BJ (cell line): ENCODE measurements at places on chromosomes 16 and 17.

DNA sequence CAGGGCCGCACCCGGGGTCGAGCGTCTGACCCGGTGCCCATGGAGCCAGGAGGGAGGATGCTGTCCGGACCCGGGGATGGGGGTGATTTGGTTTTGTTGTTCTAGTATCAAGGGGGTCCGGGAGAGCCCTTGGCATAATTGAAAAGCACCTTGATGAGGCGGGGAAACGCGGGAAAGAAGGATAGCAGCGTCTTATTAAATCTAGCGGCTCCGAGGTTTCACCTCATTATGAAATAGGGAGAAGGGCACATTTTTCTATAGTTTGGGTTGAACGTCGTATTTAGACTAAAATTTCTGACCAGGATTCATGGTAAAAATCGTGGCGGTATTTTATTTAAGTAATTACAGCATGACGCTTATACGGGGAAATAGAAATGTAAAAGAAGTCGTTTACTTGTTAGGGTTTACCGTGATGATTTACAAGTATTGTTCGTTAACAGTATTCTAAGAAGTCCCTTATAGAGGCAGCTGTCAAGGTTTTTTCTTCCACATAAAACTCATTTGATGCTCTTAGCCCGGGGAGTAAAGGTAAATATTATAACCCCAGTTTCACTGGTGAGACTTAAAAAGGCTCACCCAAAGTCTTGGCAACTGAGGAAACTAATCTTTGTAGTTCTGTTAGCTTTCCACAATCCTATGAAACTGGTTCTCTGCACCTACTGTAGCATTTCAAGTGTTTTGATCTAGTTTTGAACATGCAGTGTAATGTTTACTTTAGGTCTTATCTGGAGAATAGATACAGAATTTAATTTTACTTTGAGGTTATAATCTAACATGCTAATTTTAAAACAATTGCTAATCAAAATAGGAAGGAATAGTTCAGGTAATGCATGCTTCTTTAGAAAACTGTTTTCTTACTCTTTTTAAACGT is 756 bp downstream of the LUC7L3 start:
- no peak for DNase-seq

GRCh38 chr17:77768248-77768852 is 190.2 kb upstream of the TNRC6C start:
- DNase-seq = no peak

DNA sequence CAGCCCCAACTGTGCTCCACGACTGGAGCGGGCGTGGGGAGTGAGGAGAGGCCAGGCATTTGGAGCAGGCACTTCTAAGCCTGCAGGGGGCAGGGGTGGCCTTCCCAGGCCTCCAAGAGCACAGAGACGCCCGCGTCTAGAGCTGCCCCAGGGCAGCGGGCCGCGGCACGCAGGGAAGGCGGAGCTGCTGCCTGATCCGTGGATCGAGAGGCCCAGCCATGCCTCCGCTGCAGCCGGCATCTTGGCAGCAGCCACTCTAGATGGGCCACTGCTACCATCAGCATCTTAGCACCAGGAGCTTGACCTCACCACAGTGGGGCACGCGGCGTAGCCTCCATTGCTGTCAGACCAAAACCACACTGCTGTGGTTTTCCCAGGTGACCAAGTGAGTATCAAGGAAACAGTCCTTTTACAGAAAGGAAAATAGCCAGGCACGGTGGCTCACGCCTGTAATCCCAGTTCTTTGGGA is 20.4 kb upstream of the WDR45B start:
- DNase-seq = no peak

- no peak for DNase-seq
These were observed 19.0 kb upstream of the MON1B start for GRCh38 chr16:77171745-77172635.

- DNase-seq = no peak
These were observed 36.6 kb upstream of the EMP2 start for GRCh38 chr16:10616756-10617640.

DNA sequence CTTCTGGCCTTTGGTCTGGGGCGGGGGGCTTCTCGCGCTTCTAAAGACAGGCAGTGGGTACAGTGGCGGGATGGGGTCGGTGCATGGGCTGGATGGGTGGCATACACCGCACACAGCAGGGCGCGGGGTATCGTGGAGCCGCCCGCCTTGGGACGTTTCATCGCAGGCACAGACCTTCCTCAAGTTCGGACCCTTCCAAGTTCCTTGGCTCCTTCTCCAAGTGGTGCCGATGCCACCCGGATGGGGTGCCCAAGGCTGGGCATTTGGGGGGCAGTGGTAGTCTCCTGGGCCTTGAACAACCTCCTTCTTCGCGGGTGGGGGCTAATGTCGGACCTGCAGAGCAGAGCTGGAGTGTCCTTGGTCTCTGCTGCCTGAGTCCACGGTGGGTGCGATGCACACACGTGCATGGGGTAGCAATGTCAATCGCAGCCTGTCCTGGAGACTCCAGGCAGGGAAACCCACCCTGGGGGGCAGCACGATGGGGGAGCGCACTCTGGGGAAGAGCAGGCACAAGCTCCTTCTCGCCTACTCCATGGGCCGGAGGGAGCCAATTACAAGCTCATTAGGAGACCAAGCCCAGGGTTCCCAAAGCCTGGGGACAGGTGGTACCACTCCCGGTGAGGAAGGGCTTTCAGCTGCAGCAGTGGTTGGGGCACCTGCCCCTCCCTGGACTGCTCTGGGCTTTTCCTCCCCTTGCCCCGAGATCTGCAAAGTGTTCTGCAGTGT is 686 bp upstream of the MTSS2 start:
- no peak for DNase-seq

- DNase-seq = no peak
These were observed 135.2 kb downstream of the RPTOR start for GRCh38 chr17:80679816-80680215.

DNA sequence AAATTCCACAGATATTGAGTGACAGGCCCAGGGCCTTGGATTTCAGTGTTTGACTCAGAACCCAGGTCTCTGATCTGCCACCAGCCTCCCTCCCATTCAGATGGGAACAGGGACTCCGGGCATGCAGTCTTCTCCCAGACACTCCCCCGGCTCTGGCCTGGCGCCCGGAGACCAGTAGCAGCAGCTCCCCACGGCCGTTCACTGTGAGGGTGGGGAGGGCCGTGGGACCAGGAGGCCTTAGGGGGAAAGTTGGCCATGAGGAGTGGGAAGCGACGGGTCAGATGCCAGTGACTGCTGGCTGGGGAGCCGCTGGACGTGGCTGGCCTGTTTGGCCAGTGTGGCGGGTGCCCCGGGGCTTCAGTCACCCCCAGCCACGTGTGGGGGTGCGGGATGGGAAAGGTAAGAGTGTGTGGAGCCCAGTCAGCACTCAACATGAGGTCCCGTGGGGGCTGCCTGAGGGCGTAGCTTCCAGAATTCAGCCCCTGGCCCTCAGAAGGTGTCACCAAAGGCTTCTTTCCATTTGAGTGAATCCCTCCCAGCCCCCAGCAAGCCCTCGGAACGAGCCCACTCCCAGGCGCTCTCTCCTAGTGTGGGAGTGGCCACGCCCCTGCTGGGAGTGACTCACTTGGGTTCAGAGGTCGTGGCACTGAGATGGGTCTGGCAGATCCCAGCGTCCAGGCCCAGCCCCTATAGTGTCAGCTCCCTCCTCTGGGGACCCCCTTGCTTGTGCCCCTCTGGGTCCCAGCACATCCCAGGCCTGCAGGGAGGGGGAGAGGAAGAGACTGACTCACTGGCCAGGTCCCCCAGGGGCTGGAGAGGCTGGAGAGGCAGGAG is 309.4 kb downstream of the SEC14L1 start:
- DNase-seq = no peak

DNA sequence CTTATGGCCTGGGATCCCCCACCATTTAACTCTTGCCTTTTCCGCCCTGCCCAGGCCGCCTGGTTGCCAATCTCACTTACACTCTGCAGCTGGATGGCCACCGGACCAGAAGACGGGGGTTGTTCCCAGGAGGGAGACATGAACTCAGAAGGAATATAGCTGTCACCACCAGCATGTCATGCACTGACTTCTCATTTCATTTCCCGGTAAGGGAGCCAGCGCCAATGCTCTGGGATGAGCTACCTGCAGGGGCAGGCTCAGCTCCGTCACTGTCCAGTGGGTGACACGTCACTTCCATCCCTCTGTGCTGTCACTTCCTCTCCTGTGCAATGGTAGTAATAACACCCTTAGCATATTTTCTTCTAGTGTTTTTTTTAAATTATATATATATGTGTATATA is 26.7 kb downstream of the ITGAL start:
- DNase-seq = no peak

DNA sequence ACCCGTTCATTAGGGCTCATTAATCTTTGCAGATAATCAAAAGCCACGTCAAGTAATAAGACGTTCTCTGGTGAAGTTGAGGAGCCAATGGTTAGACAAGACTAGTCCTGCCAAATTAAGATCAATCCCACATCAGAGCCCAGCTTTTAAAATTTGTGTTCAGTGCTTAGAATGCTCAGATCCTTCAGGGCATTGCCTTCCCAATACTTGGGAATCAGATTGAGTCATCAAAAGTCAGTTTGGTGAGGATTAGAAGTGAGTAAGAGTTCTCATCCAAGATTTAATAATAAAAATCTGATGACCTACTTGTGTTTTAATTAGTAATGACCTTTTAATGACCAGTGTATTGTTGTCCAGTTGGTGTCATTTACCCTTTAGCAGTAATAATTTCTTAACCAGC is 19.8 kb downstream of the MAP2K4 start:
- no peak for DNase-seq

GRCh38 chr16:4316864-4317531 is 1.1 kb downstream of the GLIS2 start:
- no peak for DNase-seq
